Colonic mucosa (tissue), 4 donors: ENCODE measurements at places on chromosomes 4 and X. TPM values are rescaled to one million over a fixed set of nuclear protein-coding genes. Genes with fewer than 3 reads are reported as not detected.

GRCh38 chrX:117538178-117539089, 578.2 kb downstream of the KLHL13 start:
- no peak overlapping the region for H3K27ac ChIP-seq
- no peaks in the 10 kb centered on the region for H3K4me1 ChIP-seq
- no peaks in the 10 kb centered on the region for H3K27me3 ChIP-seq
- H3K4me3 ChIP-seq, result no peak overlapping the region

DNA sequence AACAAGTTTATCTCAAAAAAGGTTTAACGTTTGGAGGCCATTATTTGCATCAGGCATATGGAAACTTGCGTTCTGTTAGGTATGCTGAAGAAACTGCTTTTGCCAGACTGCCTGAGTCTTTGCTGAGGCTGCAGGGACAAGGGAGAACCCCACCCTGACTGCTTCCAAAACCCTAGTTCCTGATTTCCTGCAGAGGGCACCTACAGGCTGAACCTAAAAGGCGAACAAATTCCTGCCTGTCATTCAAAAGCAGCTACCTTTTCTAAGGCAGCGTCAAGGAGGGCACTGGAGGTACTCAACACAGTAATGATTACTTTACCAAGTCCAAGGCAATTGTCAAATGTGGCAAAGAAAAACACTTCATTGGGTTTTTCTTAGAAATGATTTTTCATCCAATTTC, 578 bp upstream of the CORIN start:
- H3K4me1 ChIP-seq, result no peaks in the 10 kb centered on the region
- no peaks in the 10 kb centered on the region for H3K36me3 ChIP-seq
- H3K4me3 ChIP-seq, result no peak overlapping the region
- H3K27ac ChIP-seq, result no peak overlapping the region
- H3K27me3 ChIP-seq, result no peaks in the 10 kb centered on the region
- no peak for DNase-seq

- H3K4me3 ChIP-seq, result no peak overlapping the region
- H3K27me3 ChIP-seq, result no peaks in the 10 kb centered on the region
- H3K27ac ChIP-seq, result peak overlapping the region; percentile 18
- DNase-seq, result peak; percentile 54
- no peaks in the 10 kb centered on the region for H3K36me3 ChIP-seq
Observed at GRCh38 chr4:16196482-16197393, 29.5 kb downstream of the TAPT1 start.

- no peak overlapping the region for H3K4me3 ChIP-seq
- no peaks in the 10 kb centered on the region for H3K36me3 ChIP-seq
- no peaks in the 10 kb centered on the region for H3K4me1 ChIP-seq
- H3K27ac ChIP-seq, result no peak overlapping the region
Observed at GRCh38 chr4:183195534-183195933, 96.5 kb downstream of the WWC2 start.

GRCh38 chr4:25180524-25181131, 20.4 kb upstream of the SEPSECS start:
- DNase-seq, result peak; percentile 24
- H3K4me1 ChIP-seq, result no peaks in the 10 kb centered on the region
- no peak overlapping the region for H3K4me3 ChIP-seq
- H3K27ac ChIP-seq, result no peak overlapping the region
- H3K27me3 ChIP-seq, result no peaks in the 10 kb centered on the region

DNA sequence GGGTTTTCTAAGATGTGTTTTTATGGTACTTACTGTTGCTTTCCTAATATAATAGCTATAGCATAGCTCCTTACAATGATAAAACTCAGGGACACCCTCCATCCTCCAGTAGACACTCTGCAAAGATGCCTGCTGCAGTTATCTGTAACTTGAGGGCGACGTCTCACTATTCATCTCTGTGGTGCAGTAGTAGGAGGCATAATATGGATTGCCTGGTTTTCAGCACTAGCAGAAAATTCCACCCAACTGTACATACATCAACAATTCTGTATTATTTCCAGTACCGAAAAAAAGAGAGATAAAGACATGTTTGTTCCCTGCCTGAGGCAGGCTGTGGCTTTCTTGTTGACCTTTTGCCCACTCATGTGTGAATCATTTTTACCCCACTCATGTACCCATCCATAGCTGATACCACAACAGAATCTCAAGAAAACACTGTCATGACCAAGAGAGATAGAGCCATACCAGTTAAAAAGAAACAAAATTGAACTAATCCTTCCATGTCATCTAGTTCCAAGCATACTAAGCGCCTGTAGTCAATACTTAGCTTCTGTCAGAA, 220.1 kb downstream of the RAB28 start:
- H3K36me3 ChIP-seq, result no peaks in the 10 kb centered on the region
- H3K4me3 ChIP-seq, result no peak overlapping the region
- no peaks in the 10 kb centered on the region for H3K27me3 ChIP-seq
- no peaks in the 10 kb centered on the region for H3K4me1 ChIP-seq

GRCh38 chr4:121064482-121064881, 7.9 kb downstream of the NDNF start:
- no peaks in the 10 kb centered on the region for H3K27me3 ChIP-seq
- H3K36me3 ChIP-seq, result no peaks in the 10 kb centered on the region

- no peak overlapping the region for H3K4me3 ChIP-seq
- H3K27me3 ChIP-seq, result no peaks in the 10 kb centered on the region
- no peaks in the 10 kb centered on the region for H3K4me1 ChIP-seq
- H3K27ac ChIP-seq, result no peak overlapping the region
Observed at GRCh38 chrX:22520128-22520828, 247.6 kb downstream of the CBLL2 start.

DNA sequence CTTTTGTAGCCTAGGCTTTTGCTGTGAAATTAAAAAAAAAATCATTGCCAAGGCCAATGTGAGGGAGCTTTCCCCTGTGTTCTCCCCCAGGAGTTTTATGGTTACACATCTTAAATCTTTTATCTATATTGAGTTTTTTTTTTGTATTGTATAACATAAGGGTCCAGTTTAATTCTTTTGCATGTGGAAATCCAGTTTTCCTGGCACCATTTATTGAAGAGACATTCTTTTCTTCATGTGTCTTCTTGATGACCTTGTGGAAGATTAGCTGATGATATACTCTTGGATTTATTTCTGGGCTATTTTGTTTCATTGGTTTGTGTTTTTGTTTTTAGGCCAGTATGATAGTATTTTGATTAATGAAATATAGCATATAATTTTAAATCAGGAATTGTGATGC, 225.0 kb downstream of the ADAM29 start:
- no peaks in the 10 kb centered on the region for H3K27me3 ChIP-seq
- no peaks in the 10 kb centered on the region for H3K4me1 ChIP-seq
- DNase-seq, result no peak
- no peak overlapping the region for H3K4me3 ChIP-seq
- no peak overlapping the region for H3K27ac ChIP-seq

DGKK gene
- not detected for total RNA-seq

TRAPPC2 gene
- total RNA-seq, result 20.4 TPM

BEX5 gene
- total RNA-seq, result 2.4 TPM
